ENCODE measurements at places on chromosomes 13 and 19. TPM values are rescaled to one million over a fixed set of nuclear protein-coding genes. Genes with fewer than 3 reads are reported as not detected.

Gene TMEM238
- total RNA-seq, result not detected

Gene BRME1
- 5.3 TPM for total RNA-seq

Gene MATK
- total RNA-seq, result not detected

Gene FBXO17
- total RNA-seq, result 35.6 TPM

Gene SELENOV
- not detected for total RNA-seq

Gene FXYD3
- not detected for total RNA-seq

DNA sequence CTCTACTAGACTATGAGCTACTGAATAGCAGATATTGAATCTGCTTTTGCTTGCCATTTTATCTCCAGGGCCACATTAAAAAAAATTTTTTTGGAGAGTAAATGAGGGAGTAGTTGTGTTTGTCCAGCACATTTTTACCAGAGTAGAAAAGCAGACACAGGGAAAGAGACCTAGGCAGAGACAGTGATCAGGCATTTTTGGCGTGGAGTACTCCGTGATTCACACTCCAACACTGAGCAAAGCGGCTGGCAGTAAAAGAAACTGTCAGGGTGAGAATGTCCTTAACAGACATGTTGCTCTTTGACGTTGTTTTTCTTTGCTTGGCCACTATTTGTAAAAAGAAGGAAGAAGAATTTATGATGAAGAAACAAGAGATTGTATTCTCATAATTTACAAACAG, 304.0 kb downstream of the TDRD3 start:
- no peak for DNase-seq

DNA sequence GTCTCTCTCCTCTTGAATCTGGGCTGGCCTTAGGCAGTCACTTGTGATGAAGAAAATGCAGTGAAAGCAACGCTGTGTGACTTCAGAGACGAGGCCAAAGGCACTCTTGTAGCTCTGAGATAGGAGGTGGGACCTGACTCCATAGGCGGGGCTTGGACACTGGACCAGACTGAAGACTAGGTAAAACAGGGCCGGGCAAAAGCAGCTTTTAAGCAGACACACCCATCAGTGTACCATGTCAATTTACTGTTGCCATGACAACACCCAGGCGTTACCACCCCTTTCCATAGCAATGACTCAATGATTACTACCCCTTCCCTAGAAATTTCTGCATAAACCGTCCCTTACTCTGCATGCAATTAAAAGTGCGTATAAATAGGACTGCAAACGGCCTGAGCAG, 6.6 kb upstream of the EID2 start:
- DNase-seq, result no peak

DNA sequence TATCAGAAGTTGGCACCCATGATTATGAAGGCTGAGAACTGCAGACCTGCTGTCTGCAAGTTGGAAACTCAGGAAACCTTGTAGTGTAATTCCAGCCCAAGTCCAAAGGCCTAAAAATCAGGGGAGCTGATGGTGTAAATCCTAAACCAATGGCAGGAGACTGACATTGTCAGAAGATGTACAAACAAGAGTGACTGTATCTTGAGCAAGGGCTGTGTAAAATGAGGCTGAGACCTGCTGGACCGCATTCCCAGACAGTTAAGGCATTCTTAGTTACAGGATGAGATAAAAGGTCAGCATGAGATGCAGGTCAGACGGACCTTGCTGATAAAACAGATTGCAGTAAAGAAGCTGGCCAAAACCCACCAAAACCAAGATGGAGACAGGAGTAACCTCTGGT, 147.7 kb downstream of the COG6 start:
- DNase-seq, result no peak

- no peak for DNase-seq
These were observed 1427.0 kb upstream of the MIR17HG start for GRCh38 chr13:89920461-89920860.

- no peak for DNase-seq
These were observed 30.9 kb upstream of the KCTD4 start for GRCh38 chr13:45231722-45232121.

GRCh38 chr19:43555185-43555770, 20.0 kb downstream of the XRCC1 start:
- DNase-seq, result peak; percentile 59

DNA sequence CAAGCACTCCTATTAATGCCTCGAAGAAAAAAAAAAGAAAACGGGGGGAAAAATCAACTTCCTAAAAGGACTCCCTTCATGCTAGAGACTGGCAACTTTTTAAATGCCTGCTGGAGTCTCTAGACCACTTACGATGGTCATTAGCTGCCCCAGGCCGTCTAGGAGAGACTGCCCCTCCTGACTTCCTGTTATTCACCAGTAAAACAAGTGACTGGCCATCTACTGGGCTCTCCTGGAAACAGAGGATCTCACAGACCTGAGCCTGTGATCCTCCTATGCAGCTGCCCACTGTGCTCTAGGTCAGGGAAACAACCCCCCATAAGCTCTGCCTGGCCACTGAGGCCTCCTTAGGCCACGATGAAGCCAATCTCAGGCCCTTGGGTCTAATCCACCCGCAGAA, 7.4 kb downstream of the ZNF266 start:
- no peak for DNase-seq

GRCh38 chr19:47310819-47311218, 1.2 kb downstream of the C5AR1 start:
- DNase-seq, result no peak

GRCh38 chr13:74574964-74575728, 440.9 kb upstream of the KLF12 start:
- DNase-seq, result no peak

DNA sequence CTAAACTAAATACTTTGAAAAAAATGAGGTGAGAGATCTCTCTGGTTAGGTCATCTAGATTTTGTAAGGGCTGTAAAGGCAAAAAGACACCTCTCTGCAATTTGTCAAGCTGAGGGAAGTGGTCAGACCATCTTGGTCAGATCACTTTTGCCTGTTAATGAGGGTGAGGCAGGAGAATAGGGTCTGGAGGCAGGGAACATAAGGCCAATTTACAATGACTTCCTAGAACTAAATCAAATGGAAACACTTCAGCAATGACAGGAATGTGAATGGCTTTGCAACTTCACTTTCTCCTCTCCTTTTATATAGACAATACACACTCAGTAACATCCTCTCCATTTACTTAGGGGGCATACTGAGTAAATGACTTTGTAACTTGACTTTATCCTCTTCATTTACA, 1653.4 kb downstream of the SLITRK5 start:
- no peak for DNase-seq

- no peak for DNase-seq
These were observed 2.8 kb downstream of the ZIC5 start for GRCh38 chr13:99968521-99969452.

DNA sequence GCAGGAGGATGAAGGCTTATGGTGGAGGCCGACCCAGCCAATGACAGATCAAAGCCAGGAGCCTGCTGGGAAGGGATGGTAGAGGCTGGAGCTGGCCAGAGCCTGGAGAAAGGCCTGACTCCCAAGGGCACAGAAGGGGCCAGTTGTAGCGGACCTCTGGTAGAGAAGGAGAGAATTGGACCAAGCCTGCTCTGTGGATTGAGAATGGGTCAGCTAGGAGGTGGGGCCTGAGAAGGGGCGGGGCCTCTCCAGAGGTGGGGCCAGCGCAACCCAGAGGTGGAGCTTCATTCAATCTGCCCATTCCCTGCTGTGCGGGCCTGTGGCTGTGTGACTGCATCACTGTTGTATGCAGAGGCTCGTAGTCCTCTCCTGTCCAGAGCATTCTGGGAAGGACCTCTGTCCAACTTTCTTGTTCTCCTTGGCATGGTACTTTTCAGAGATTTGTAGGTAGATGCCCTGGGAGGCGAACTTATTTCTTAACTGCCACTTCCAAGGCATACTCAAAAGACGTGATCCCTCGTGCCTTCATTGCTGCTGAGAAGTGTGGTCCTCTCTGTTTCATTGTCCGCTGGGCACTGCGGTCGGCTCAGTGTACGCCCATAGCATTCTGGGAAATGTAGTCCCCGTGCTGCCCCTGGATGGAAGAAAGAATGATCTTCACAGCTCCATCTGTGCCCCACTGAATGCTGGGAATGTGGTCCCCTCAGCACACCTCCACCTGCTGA, 6.7 kb downstream of the GRIN2D start:
- no peak for DNase-seq

DNA sequence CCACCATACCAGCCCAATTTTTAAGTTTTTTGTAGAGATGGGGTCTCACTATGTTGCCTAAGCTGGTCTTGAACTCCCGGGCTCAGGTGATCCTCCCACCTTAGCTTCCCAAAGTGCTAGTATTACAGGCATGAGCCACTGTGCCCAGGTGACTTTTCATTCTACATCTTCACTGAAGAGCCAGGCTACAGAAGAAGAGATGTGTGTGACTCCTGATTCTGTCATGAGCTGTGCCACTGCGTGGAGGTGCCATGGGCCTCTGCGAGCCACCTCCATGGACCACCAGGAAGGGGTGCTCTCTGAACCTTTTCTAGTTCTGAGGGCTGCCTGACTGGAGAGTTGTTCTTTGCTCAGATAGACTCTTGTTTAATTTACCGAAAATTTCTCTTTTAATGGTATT, 56.6 kb upstream of the RANBP3 start:
- no peak for DNase-seq

GRCh38 chr13:96862999-96863398, 131.3 kb downstream of the OXGR1 start:
- DNase-seq, result no peak

DNA sequence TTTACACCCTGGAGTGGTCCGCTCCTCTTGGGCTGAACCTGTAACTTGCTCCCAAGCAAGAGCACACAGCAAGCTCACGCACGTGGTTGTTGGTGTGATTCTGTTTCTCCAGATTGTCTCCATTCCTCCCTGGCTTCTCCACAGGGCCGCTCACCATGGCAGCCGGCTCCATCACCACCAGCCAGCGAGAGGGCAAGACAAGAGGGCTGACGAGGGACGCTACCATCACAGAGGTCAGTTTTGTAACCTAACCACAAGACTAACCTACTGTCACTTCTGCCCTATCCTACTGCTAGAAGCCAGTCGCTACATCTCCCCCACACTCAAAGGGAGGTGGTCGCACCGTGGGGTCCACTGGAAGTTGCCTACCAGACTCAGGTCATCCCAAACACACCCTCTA, 4.6 kb upstream of the GP6 start:
- DNase-seq, result no peak

DNA sequence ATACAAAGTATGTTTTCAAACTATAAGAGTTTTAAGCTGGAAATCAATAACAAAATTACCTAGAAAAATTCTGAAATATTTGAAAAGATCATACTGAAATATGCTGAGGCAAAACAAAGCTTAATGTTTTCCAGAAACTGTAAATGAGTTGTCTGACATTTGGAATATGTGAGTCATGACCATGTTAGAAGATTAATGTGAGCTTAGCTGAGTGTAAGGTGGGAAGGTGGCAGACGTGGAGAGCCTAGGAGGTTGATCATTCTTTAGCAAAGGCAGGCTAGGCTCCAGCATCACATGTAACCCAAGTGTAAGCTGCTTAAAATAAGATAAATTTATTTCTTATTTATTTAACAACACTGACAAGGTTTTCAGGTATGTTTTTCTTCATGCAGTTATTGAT, 2086.1 kb upstream of the PCDH20 start:
- no peak for DNase-seq

DNA sequence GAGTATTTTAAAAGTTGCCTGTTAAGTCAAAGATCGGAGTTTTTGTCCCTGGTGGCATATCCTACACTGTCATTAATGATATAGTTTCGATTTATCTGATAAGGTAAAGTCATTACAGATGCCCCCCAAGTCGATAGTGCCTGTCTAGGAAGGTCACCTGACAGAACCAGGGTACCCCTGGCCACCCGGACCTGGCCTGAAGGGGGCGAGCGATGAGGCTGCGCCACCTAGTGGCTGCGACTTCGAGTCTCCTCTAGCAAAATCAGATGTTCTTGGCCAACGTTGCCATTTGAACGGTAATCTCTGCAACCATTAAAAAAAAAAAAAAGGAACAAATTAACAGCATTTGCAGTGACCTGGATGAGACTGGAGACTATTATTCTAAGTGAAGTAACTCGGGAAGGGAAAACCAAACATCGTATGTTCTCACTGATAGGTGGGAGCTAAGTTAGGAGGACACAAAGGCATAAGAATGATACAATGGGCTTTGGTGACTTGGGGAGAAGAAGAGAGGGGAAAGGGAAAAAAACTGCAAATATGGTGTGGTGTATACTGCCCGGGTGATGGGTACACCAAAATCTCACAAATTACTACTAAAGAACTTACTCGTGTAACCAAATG, 565.1 kb downstream of the LIG4 start:
- peak; percentile 21 for DNase-seq

GRCh38 chr19:43624933-43625332, 5.5 kb upstream of the ZNF428 start:
- no peak for DNase-seq

DNA sequence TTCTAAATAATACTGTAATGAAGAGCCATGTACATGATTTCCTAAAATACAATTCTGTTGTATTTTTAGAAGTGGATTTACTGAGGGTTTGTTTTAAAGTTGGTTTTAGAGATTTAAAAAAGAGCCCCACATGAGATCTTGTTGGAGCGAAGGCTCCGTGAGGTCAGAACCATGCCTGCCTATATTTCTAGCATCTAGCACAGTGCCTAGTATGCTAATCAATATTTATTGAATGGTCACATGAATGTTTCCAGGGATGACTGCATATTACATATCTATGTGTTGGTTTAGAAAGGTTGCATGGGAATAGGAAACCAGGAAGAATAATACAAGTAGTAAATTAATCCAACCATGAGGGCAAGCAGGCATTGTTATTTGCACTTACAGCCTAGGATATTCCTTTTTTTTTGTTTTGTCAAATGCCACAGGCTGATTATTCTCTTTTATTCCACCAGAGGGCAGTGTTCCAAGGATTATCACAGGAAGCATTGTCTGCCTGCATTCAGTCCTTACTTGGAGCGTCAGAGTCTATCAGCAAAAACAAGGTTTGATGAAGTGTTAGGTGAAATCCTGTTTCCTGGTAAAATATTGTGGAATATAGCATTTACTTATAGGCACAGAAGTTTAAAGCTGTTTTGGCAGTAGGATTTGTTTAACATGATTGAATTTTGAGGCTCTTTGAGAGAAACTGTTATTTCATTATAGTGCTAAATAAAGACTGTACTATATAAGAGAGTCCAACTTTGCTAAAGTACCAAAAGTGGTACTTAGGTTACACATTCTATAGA, 46.8 kb downstream of the COG3 start:
- peak; percentile 63 for DNase-seq

All from H4 (cell line).